Thoracic aorta (tissue), 2 donors: ENCODE measurements at places on chromosomes 7 and 10. TPM values are rescaled to one million over a fixed set of nuclear protein-coding genes. Genes with fewer than 3 reads are reported as not detected.
A peak's percentile ranks its signal among the peaks of the same experiment; 100 is the strongest.

- no peaks in the 10 kb centered on the region for H3K27me3 ChIP-seq
- no peak overlapping the region for H3K4me3 ChIP-seq
- H3K4me1 ChIP-seq: no peaks in the 10 kb centered on the region
Observed at GRCh38 chr7:41052201-41052600, 650.7 kb downstream of the INHBA start.

ATRNL1 gene
- 24.6 TPM for total RNA-seq

GRCh38 chr7:124124201-124124600, 91.3 kb upstream of the TMEM229A start:
- H3K27me3 ChIP-seq: no peaks in the 10 kb centered on the region
- H3K36me3 ChIP-seq: no peaks in the 10 kb centered on the region
- no peaks in the 10 kb centered on the region for H3K4me1 ChIP-seq
- H3K27ac ChIP-seq: no peak overlapping the region
- DNase-seq: no peak
- no peak overlapping the region for H3K4me3 ChIP-seq

- H3K27ac ChIP-seq: no peak overlapping the region
- H3K27me3 ChIP-seq: no peaks in the 10 kb centered on the region
- no peaks in the 10 kb centered on the region for H3K36me3 ChIP-seq
- DNase-seq: no peak
- peaks cover 35% of the 10 kb centered on the region for H3K4me1 ChIP-seq
Observed at GRCh38 chr10:96576277-96576980, 10.4 kb downstream of the TM9SF3 start.

DNA sequence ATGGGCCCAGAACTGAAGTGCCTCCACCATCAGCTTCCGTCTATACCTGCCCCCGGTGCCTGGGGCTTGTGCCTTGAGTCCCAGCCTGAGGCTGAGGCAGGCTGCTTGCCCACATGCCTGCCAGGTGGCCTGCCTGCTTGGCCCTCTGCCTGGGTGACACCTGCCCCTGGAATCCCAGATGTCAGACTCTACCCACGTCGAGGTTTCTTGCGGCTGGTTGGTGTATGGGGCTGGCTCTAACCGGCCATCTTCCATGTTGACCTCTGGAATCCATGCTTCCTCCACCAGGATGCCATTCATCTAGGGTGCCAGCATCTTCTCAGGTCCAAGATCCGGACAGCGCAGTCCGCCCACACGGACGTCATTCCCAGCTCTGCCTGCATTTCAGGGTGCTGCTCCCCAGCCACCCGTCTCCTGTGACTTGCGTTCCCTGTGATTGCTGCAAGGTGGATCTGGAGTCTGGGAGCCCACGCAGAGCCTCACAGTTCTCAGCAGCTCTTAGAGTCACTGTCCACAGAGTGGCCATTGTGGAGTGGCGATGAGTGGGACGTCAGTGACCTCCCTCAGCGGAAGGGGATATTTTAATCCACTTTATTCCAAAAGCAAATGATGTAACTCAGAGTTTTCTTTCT, 298.1 kb downstream of the TCERG1L start:
- no peaks in the 10 kb centered on the region for H3K4me1 ChIP-seq
- no peaks in the 10 kb centered on the region for H3K36me3 ChIP-seq
- no peak overlapping the region for H3K4me3 ChIP-seq
- no peak overlapping the region for H3K27ac ChIP-seq

CLDN4 gene
- total RNA-seq: not detected

GRCh38 chr7:158272509-158273137, 315.0 kb downstream of the PTPRN2 start:
- no peaks in the 10 kb centered on the region for H3K4me1 ChIP-seq
- H3K36me3 ChIP-seq: no peaks in the 10 kb centered on the region
- H3K27ac ChIP-seq: no peak overlapping the region
- DNase-seq: no peak
- H3K4me3 ChIP-seq: no peak overlapping the region

GRID1 gene
- total RNA-seq: 0.85 TPM

- no peaks in the 10 kb centered on the region for H3K27me3 ChIP-seq
- H3K27ac ChIP-seq: no peak overlapping the region
- H3K4me3 ChIP-seq: no peak overlapping the region
- no peak for DNase-seq
- no peaks in the 10 kb centered on the region for H3K4me1 ChIP-seq
Observed at GRCh38 chr7:33369888-33370287, 240.5 kb downstream of the BBS9 start.

DNA sequence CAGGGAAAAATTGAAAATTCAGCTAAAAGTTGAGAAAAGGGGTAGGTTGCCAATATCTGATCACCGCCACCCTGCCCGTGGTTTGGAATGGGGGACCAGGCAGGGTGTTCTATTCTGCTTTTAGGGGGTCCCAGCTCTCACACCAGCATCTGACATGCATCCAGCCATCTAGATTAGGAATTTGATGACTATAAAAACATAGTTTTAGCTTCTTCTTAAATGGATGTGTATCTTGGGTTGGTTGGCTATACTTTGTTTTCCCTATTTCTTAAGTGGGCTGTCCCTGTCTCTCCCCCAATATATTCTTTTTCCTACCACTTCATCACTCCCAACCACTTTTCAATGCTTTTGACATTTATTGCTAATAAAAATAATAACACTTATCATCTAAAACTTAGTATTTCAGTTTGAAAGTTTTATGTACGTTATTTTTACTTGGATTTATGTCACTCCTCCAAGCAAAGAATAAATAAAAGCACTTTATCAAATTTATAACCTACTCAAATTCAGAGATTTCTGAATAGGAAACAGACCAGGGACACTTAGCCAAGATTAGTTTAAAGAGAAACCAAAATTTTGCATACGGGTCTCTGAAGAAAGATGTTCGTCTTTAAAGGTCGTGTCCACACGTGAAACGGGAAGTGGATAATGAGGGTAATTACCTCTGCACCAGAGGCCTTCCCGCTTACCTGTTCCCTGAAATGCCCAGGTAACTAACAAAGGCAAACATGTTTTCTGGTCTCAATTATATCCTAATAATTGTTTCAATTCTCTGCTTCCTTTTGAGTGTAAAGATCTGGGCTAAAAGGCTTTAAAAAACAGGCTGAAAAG, 233.2 kb upstream of the AUTS2 start:
- peak overlapping the region; percentile 9 for H3K4me3 ChIP-seq
- no peaks in the 10 kb centered on the region for H3K27me3 ChIP-seq
- DNase-seq: no peak
- H3K4me1 ChIP-seq: peaks cover 10% of the 10 kb centered on the region
- H3K36me3 ChIP-seq: no peaks in the 10 kb centered on the region
- no peak overlapping the region for H3K27ac ChIP-seq

DNA sequence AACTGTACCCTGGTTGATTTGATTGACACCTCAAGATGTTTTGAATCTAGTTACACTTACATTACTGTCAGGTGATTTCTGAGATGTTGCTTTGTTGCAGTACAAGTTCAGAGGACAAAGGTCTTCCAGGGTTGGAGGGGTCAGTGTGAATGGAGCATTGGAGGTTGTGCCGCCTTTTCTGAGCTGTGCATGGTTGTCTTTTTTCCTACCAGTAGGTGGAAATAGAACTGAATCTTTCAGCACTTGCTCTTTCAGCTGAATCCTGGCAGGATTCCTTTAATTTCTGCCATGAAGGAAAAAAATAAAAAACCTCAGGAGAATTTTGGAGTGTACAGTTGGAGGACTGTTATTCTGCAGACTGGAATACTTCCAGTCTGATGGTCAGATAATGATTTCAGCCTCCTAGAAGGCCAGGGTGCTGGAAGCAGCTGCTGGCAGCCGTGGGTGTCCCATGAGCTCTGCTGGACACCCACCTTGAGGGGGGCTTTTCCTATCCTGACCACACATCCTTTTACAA, 82.7 kb downstream of the PLCE1 start:
- no peaks in the 10 kb centered on the region for H3K36me3 ChIP-seq
- no peaks in the 10 kb centered on the region for H3K27me3 ChIP-seq
- no peak overlapping the region for H3K27ac ChIP-seq
- H3K4me1 ChIP-seq: peaks cover 5% of the 10 kb centered on the region

ANKRD61 gene
- total RNA-seq: not detected

DNA sequence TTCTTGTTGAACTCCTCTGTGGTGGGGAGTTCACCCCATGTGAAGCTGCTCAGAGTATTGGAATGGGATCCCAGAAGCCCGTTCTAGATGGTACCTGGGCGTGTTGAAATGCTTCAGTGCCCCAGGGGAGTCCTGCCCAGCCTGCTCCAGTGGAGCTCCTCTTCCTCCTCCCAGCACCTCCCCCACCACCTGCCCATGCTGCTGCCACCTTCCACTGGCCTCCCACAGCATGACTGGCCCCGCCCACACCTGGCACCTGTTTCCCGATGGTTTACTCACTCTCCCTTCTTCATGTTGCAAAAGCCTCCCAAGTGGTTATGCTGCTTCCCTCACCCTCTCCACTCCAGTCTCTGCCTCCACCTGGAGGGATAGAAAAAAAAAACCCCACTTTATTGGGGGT, 32.2 kb upstream of the PCBD1 start:
- H3K36me3 ChIP-seq: no peaks in the 10 kb centered on the region
- H3K27me3 ChIP-seq: no peaks in the 10 kb centered on the region
- no peak overlapping the region for H3K4me3 ChIP-seq
- DNase-seq: no peak
- no peak overlapping the region for H3K27ac ChIP-seq

MACC1 gene
- total RNA-seq: 0.56 TPM

LIPN gene
- total RNA-seq: not detected

- DNase-seq: no peak
- no peaks in the 10 kb centered on the region for H3K36me3 ChIP-seq
- no peaks in the 10 kb centered on the region for H3K27me3 ChIP-seq
- H3K27ac ChIP-seq: no peak overlapping the region
- peaks cover 26% of the 10 kb centered on the region for H3K4me1 ChIP-seq
Observed at GRCh38 chr7:7221599-7222038, 39.3 kb downstream of the C1GALT1 start.

SEMA3D gene
- 22.8 TPM for total RNA-seq

DNA sequence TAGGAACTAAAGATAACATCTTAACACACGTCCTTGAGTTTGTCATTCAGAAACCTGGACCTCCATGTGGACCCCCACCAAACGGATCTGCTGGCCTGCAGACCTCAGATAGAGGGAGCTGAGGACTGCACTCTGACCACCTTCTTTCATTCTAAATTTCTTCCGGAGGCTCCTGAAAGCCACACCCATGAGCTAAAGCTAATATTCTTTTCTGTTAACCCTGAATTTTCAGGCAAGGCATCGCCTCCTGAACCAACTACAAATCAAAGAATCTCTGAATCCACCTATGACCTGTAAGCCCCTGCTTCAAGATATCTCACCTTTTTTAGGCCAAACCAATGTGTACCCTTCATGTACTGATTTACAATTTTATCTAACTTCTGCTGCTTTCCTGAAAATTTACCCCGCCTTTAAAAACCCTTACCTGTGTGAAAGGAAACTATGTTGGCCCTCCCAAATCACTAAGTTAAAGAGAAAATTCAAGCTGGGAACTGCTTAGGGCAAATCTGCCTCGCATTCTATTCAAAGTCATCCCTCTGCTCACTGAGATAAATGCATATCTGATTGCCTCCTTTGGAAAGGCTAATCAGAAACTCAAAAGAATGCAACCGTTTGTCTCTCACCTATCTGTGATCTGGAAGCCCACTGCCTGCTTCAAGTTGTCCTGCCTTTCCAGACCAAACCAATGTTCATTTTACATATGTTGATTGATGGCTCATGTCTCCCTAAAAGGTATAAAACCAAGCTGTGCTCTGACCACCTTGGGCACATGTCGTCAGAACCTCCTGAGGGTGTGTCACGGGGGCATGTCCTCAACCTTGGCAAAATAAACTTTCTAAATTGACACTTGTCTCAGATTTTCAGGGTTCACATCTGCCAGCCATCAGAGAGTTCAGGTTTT, 7.7 kb upstream of the MSMB start:
- no peaks in the 10 kb centered on the region for H3K36me3 ChIP-seq
- no peaks in the 10 kb centered on the region for H3K27me3 ChIP-seq
- H3K4me3 ChIP-seq: no peak overlapping the region

DNA sequence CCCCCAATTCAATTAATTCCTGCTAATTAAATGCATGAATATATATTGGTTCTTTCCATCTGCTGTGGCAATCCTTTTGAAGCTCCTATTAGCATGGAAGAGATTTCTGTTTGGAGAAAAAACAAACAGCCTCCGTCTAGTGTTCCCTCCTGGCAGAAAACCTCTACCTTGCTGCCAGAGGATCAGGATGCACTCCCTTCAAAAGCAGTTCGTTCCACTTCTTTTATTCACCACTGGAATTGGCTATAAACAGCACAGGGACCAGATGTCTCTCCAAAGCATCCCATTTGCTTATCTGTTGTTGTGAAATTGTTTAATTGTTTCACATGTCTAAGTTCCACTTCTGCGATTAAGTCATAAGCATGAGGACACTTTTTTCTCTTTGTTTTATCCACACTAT, 77.8 kb upstream of the PTN start:
- H3K27me3 ChIP-seq: no peaks in the 10 kb centered on the region
- no peak overlapping the region for H3K27ac ChIP-seq
- H3K36me3 ChIP-seq: no peaks in the 10 kb centered on the region

DNA sequence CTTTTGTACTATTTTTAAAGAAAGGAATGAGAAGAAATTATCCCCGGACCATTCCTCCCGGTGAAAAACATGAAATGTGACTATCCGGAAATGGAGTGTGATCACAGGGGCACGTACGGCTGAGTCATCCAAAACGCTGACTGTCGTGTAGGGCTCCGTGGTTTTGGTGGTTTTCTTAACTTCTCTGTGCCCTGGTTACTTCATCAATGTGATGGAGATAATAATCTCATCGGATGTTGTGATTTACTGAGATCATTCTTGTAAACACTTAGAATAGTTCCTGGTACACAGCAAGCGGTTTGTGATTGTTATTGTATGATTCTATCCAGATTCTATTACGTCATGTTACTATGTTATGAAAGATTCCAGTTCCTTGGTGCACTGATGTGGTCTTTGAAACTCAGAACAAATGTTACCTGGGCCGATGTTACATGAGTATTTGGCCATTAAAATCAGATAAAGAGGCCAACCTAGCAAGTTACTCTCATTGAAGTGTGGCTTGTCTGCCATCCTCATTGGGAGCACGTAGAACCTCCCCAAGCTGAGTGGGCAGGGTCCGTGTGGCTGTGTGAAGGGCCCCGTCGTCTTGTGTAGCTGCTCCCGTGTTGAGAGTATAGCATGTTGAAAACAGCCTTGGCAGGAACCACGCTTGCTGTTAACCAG, 99.5 kb downstream of the CAMK1D start:
- no peak for DNase-seq
- no peak overlapping the region for H3K27ac ChIP-seq
- no peaks in the 10 kb centered on the region for H3K27me3 ChIP-seq
- H3K4me3 ChIP-seq: peak overlapping the region; percentile 48
- no peaks in the 10 kb centered on the region for H3K36me3 ChIP-seq
